Activated T-helper 2 cell treated with anti-CD3 and anti-CD28 coated beads, Interferon-gamma antibody, Interleukin-2, Interleukin-4, amounts not matched to agents 10 μg/mL and 5 μg/mL and 100 μg/mL, durations not matched to agents 14 hours and 24 hours and 36 hours (primary cell): ENCODE measurements at places on chromosomes 5 and 9.

- peaks cover 9% of the 10 kb centered on the region for H3K36me3 ChIP-seq
- no peak for DNase-seq
- no peaks in the 10 kb centered on the region for H3K27me3 ChIP-seq
- no peak overlapping the region for H3K4me3 ChIP-seq
Observed at GRCh38 chr5:153987301-153987700, 51.4 kb downstream of the FAM114A2 start.

DNA sequence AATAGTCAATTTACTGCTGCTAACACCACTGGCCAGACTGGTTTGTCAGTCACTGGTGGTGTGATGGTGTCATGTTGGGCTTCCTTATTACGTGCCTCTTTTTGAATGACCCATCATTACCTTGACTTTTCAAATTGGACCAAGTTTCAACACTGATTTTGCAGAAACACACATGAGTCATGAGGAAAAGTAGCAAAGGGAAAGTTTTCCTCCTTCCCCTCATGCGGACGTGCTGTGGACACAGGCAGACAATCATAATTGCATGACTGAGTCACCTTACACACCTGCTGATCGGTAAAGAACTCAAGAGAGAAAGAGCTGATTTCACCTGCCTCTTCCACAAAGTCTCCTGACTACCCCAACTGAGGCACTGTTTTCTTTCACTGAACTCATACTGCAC is 324.5 kb downstream of the ARRDC3 start:
- no peak overlapping the region for H3K4me3 ChIP-seq
- no peak overlapping the region for H3K27ac ChIP-seq
- no peak for DNase-seq
- peaks cover 16% of the 10 kb centered on the region for H3K4me1 ChIP-seq
- H3K36me3 ChIP-seq = no peaks in the 10 kb centered on the region
- H3K27me3 ChIP-seq = peaks cover 30% of the 10 kb centered on the region

GRCh38 chr5:159768243-159768642 is 148.0 kb upstream of the ADRA1B start:
- no peak overlapping the region for H3K4me3 ChIP-seq
- H3K27ac ChIP-seq = no peak overlapping the region
- no peak for DNase-seq
- H3K36me3 ChIP-seq = no peaks in the 10 kb centered on the region
- H3K27me3 ChIP-seq = peaks cover 20% of the 10 kb centered on the region

DNA sequence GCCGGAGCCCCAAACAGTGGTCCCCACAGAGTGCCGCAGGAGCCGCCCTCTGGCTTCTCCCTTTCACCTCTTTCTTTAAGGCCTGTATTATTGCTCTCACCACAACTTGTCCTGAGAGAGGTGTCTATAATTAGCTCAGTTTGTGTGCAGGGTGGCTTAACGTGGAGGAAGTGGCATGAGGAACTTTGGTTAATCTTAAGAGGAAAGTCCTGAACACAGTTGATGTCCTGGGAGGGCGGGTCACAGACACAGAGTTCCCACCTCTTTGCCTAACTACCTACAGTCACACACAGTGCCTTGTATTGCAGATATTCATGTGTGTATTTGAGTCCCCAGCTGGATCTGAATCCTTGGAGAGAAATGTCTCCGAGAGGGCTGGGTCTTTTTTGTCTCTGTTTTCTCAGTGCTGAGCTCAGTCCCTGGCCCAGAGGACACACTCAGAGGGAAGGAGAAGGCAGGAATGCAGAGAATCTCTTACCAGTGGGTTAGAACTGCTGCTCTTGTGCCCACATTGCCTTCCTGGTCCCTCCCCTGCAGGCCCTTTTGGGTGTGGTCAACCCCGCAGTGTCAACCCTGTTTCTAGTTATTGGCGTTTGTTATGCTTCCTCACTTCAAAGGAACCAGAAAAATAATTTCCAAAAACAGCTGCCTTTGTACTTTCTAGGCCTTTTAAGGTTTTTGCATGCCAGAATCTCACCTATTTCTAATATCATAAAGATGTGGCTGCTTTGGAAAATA is 392.5 kb downstream of the KDM4C start:
- H3K4me3 ChIP-seq = no peak overlapping the region
- no peaks in the 10 kb centered on the region for H3K27me3 ChIP-seq
- DNase-seq = peak; percentile 20
- H3K36me3 ChIP-seq = peaks cover 15% of the 10 kb centered on the region
- peak overlapping the region; percentile 31 for H3K27ac ChIP-seq

- no peaks in the 10 kb centered on the region for H3K36me3 ChIP-seq
- H3K27ac ChIP-seq = no peak overlapping the region
- peaks cover 16% of the 10 kb centered on the region for H3K27me3 ChIP-seq
- H3K4me3 ChIP-seq = no peak overlapping the region
- H3K4me1 ChIP-seq = no peaks in the 10 kb centered on the region
- DNase-seq = no peak
Observed at GRCh38 chr9:36748322-36748899, 175.7 kb downstream of the MELK start.

GRCh38 chr5:21615195-21615765 is 1237.9 kb downstream of the CDH12 start:
- no peaks in the 10 kb centered on the region for H3K4me1 ChIP-seq
- H3K36me3 ChIP-seq = no peaks in the 10 kb centered on the region
- DNase-seq = no peak
- no peaks in the 10 kb centered on the region for H3K27me3 ChIP-seq
- no peak overlapping the region for H3K27ac ChIP-seq

DNA sequence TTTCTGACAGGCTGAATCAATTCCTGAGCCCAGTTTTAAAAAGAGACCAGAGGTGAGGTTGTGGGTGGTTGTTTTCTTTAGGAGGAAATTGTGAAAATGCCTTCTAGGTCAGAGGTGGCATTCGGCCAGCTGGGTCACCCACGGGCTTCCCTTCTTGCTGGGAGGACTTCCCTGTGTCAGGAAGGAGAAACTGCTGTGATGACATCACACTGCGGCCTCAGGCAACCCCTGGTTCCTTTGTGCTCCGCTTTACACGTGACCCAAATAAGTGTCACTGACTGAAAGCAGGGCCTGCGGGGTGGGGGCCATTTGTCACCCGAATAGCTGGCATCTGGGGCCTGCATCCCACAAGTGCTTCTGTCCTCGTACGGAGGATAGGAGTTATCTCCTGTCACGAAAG is 39.7 kb downstream of the FABP6 start:
- H3K4me1 ChIP-seq = peaks cover 4% of the 10 kb centered on the region
- no peaks in the 10 kb centered on the region for H3K36me3 ChIP-seq
- peaks cover 4% of the 10 kb centered on the region for H3K27me3 ChIP-seq
- H3K4me3 ChIP-seq = no peak overlapping the region
- no peak for DNase-seq

- no peak for DNase-seq
- H3K4me3 ChIP-seq = no peak overlapping the region
- no peaks in the 10 kb centered on the region for H3K36me3 ChIP-seq
- H3K4me1 ChIP-seq = no peaks in the 10 kb centered on the region
- no peak overlapping the region for H3K27ac ChIP-seq
Observed at GRCh38 chr9:136055715-136056545, 39.2 kb downstream of the NACC2 start.

DNA sequence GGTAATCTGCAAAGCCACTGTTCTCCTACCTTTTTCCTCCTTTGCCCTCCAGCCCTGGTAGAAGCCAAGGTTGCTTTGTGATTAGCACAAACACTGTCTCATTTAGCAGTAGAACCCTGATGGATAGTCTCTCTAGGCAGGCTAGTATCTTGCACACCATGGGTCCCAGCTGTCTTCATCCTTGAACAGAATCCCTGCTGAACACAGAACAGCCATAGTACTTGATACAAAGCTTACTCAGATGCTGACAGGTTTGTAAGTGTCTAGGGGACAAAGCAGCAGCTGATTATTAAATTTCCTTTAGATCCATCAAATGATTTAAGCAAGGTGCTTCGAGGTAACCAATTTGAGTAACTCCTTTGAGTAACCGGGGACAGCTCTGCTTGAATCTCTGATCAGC is 163.7 kb upstream of the PPP1R2B start:
- no peak overlapping the region for H3K27ac ChIP-seq
- no peaks in the 10 kb centered on the region for H3K36me3 ChIP-seq
- H3K27me3 ChIP-seq = peaks cover 43% of the 10 kb centered on the region
- no peak for DNase-seq

DNA sequence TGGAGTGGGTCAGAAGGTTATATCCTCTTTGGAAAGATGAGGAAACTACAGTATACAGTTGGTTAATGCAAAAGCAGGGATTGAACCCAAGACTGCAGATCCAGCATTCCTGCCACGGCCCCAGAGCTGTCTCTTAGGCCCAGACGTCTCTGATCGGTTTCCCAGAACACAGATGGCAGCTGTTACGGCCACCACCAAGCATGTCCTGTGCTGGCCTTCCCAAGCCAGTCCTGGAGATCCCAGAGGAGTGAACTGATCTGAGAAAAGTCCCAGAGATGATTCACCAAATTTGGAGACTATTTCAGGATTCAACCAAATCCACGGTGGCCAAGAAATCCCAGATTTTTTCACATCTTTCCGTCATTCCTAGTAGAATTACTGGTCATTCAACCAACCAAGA is 20.1 kb downstream of the TNIP1 start:
- DNase-seq = no peak
- peaks cover 98% of the 10 kb centered on the region for H3K36me3 ChIP-seq
- peak overlapping the region; percentile 83 for H3K27ac ChIP-seq
- H3K4me1 ChIP-seq = peaks cover 60% of the 10 kb centered on the region
- H3K27me3 ChIP-seq = no peaks in the 10 kb centered on the region

GRCh38 chr9:118170032-118170955 is 466.1 kb downstream of the TLR4 start:
- H3K4me1 ChIP-seq = no peaks in the 10 kb centered on the region
- H3K27ac ChIP-seq = no peak overlapping the region
- no peak overlapping the region for H3K4me3 ChIP-seq
- H3K36me3 ChIP-seq = no peaks in the 10 kb centered on the region
- no peak for DNase-seq
- H3K27me3 ChIP-seq = no peaks in the 10 kb centered on the region

GRCh38 chr5:73564018-73564417 is 1.4 kb downstream of the ANKRA2 start:
- H3K4me1 ChIP-seq = peaks cover 25% of the 10 kb centered on the region
- DNase-seq = no peak
- H3K27me3 ChIP-seq = no peaks in the 10 kb centered on the region
- peak overlapping the region; percentile 44 for H3K27ac ChIP-seq
- H3K36me3 ChIP-seq = peaks cover 24% of the 10 kb centered on the region
- peak overlapping the region; percentile 96 for H3K4me3 ChIP-seq

GRCh38 chr9:32502464-32502863 is 23.5 kb downstream of the RIGI start:
- no peaks in the 10 kb centered on the region for H3K4me1 ChIP-seq
- DNase-seq = no peak
- H3K36me3 ChIP-seq = peaks cover 27% of the 10 kb centered on the region
- no peak overlapping the region for H3K27ac ChIP-seq

DNA sequence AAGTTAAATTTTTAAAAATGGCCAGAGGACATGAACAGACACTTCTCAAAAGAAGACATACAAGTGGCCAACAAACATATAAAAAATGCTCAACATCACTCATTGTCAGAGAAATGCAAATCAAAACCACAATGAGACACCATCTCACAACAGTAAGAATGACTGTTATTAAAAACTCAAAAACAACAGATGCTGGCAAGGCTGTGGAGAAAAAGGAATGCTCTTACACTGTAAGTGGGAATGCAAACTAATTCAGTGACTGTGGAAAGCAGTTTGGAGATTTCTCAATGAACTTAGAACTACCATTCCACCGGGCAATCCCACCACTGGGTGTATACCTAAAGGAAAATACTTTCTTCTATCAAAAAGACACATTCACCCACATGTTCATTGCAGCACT is 168.5 kb upstream of the PIK3R1 start:
- H3K4me1 ChIP-seq = no peaks in the 10 kb centered on the region
- H3K4me3 ChIP-seq = no peak overlapping the region
- H3K27me3 ChIP-seq = peaks cover 2% of the 10 kb centered on the region
- no peak for DNase-seq

GRCh38 chr5:82142928-82143577 is 135.1 kb downstream of the RPS23 start:
- H3K4me3 ChIP-seq = no peak overlapping the region
- H3K27ac ChIP-seq = no peak overlapping the region
- no peaks in the 10 kb centered on the region for H3K4me1 ChIP-seq
- no peak for DNase-seq
- H3K36me3 ChIP-seq = no peaks in the 10 kb centered on the region
- no peaks in the 10 kb centered on the region for H3K27me3 ChIP-seq

DNA sequence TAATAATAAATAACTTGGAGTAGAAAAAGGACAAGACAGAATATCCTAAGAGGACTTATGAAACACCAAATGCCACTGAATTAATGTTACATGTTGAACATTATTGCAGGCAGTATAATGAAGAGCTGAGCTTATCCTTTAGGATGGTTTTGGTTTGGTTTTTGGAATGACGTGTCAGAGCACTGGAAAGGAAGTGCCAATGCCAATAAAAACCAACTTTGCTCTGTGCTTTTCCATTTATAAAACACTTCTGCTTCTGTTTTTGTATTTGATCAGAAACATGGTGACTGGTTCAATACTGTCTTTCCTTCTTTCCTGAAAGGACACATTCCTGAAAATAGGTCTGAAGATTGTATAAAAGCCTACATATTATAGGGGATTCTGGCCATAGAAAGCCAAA is 4.2 kb downstream of the MEGF10 start:
- H3K4me3 ChIP-seq = no peak overlapping the region
- H3K36me3 ChIP-seq = no peaks in the 10 kb centered on the region
- H3K4me1 ChIP-seq = no peaks in the 10 kb centered on the region
- no peak for DNase-seq

DNA sequence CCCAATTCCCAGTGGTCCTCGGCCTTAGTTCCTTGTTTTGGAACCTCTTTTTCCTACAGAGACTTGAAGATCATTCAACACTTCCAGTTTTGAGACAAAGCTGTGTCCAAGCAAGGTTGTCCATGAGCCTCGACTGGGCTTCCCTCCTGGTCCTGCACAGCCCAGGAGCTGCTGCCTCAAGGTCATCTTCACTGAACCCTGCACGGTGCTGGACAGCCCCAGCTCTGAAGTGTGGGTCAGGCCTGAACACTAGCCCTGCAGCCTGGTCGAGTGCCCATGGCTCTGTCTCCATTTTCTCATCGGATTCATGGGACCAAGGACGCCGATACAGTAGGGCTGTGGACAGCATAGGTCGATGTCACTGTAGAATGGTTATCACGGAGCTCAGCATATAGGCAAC is 68.0 kb upstream of the NFIL3 start:
- no peaks in the 10 kb centered on the region for H3K36me3 ChIP-seq
- peaks cover 33% of the 10 kb centered on the region for H3K27me3 ChIP-seq
- H3K4me1 ChIP-seq = no peaks in the 10 kb centered on the region
- no peak for DNase-seq
- no peak overlapping the region for H3K4me3 ChIP-seq

- H3K4me3 ChIP-seq = no peak overlapping the region
- no peaks in the 10 kb centered on the region for H3K36me3 ChIP-seq
- H3K27me3 ChIP-seq = no peaks in the 10 kb centered on the region
- no peak for DNase-seq
- peaks cover 11% of the 10 kb centered on the region for H3K4me1 ChIP-seq
Observed at GRCh38 chr5:76371960-76372322, 31.1 kb upstream of the IQGAP2 start.

GRCh38 chr5:71973563-71973962 is 133.7 kb upstream of the MAP1B start:
- H3K27ac ChIP-seq = no peak overlapping the region
- no peaks in the 10 kb centered on the region for H3K4me1 ChIP-seq
- no peaks in the 10 kb centered on the region for H3K27me3 ChIP-seq
- no peaks in the 10 kb centered on the region for H3K36me3 ChIP-seq
- H3K4me3 ChIP-seq = no peak overlapping the region
- DNase-seq = no peak
